ENCODE measurements at places on chromosomes 7 and 10.

DNA sequence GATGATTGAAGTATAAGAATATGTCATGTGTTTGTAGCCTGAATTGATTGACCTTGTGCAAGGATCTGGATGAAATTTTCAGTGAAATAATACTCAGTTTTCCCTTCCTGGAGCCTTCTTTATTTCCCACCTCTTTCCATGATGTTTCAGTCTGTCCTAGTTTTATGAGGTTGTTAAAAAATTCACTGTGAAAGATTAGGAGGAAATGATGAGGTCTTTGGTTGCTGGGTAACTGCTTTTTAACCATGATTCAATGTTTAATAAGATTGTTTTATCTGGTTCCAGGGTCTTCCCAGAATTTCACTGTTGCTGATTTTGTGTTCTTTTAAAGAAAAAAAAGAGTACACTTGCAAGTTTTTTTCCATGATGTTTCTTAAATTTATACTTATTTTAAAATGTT is 221.5 kb downstream of the MBL2 start:
- no peak for DNase-seq

- DNase-seq, result no peak
These were observed 180.6 kb downstream of the LRMDA start for GRCh38 chr10:75611993-75612372.

DNA sequence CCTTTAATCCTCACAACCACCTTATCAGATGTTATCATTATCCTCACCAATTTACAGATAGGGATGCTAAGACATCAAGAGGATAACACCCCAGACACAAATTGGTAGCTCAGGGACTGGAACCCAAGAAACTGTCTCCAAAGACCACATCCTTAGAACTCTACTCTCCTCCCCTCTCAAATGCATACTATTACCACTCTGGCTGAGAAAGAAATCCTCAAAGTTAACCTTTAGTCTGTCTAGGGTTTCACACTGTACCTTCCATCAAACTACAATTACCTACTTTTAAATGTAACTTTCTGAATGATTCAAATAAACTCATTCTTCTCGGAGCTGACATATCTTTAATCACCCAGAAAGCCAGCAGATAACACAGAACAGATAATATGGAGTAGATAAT is 6.6 kb downstream of the EZH2 start:
- no peak for DNase-seq

DNA sequence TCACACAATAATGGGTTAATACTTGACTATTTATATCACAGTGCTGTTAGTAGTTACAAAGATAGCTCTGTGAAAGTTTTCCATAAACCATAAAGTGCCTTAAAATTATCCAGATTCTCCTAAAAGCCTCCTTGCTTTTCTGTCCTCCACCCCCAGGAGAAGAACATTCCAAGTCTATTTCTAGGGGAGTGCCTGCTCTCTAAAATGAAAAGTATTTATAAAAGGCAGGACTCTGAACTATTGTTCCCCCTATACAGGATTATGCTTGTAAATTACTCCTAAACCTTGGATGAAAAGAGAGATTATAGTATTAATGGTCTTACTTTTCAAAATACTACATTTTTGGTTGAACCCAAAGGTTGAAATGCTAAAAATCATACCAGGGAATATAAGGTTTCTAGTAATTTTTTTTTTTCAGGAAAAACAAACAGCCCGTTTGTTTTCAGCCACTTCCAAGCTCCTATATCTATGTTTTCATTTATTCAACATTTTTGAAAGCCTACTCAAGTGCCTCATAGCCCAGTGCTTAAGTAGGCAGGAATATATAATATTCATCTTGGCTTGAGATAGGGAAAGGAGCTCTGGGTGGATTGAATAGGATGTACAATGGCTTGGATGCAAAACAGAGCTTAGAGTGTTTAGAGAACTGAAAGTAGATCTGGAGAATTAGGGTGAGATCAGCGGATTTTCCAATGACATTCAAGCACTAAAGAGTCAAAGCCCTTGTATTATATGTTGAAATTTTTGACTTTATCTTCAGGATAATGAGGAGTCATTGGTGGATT is 320.7 kb downstream of the GPR37 start:
- no peak for DNase-seq

DNA sequence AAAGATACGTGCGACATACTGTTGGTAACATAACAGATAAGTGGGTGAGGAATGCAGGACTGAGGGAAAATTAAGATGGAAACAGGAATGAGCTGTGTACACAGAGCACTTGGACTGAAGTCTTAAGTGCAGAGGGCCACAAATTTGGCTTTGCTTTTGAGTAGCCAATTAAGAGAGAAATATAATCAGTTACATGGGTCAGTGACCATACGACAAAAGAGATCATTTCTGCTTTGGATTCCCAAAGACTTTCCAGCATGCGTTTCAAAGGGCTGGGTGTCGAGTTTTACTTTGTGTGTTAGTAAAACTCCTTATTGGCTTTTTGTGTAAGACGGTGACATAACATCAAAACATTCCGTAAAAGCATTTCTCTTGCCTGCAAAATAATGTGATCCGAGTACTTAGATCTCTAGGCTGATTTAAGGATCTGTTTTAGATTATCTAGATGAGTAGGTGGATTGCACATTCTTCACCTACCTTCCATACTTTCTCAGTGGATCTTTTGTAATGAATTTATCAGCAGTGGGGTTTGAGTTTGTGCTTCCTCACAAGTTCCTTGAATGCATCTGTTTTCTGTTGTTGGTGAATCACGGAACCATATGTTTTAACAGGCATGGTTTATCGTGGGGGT is 7.5 kb downstream of the RABGEF1 start:
- DNase-seq, result no peak

- no peak for DNase-seq
These were observed 4.0 kb upstream of the GPAM start for GRCh38 chr10:112187527-112187926.

- DNase-seq, result no peak
These were observed 438.9 kb downstream of the RPS24 start for GRCh38 chr10:78472551-78472890.

Measured in activated CD4-positive, CD25-positive, alpha-beta regulatory T cell (primary cell).